ENCODE measurements at places on chromosomes 2 and 18.
A peak's percentile ranks its signal among the peaks of the same experiment; 100 is the strongest.

- no peak for DNase-seq
These were observed 31.3 kb downstream of the TMEM177 start for GRCh38 chr2:119710281-119710680.

DNA sequence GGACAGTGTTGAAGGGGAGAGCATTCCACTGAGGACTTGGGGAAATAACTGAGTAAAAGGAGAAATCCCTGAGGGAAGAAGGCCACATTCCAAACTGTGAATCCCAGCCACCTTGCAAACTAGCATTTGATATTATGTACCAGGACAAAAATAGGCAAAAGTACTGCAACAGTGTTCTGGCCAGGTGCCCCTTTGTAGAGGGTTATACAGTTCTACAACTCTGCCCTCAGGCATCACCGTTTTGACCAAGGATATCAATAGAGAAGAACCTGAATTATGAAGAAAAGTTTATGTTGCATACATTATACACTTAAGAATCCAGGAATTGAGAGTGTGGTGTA is 20.6 kb upstream of the CAVIN2 start:
- no peak for DNase-seq

DNA sequence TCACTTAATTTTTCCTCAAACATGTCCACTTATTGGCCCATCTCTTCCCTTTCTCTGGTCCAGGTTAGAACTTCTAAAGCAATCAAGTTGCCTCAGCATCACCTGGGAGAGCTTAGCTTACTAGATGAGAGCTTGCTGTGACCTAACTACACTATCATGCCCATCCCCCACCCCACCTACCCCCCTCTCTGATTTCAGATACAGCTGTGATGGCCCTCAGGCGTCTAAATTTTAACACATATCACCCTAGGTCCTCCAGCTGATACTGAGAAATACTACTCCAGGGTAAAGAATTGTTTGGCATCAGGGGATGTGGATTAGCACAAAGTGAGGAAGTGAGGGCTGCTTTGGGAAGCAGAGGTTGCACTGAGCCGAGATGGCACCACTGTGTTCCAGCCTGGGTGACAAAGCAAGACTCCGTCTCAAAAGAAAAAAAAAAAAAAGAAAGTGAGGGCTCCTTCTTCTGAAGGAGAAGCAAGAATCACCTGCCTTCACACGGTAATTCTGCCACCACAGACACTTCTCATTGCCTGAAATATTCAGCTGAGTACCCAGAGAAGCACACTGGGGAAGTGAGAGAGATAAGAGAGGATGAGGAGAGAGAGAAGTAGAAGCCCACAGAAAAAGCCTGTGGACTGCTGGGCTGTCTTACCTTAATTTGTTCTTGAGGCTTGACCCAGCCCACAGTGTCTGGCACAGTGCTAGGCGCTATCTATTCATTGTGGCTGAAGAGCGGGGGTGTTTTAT is 263.4 kb downstream of the ASXL3 start:
- no peak for DNase-seq

- no peak for DNase-seq
These were observed 15.2 kb upstream of the RAPH1 start for GRCh38 chr2:203550266-203550665.

GRCh38 chr2:55045780-55046179 is 4.5 kb downstream of the RTN4 start:
- no peak for DNase-seq

DNA sequence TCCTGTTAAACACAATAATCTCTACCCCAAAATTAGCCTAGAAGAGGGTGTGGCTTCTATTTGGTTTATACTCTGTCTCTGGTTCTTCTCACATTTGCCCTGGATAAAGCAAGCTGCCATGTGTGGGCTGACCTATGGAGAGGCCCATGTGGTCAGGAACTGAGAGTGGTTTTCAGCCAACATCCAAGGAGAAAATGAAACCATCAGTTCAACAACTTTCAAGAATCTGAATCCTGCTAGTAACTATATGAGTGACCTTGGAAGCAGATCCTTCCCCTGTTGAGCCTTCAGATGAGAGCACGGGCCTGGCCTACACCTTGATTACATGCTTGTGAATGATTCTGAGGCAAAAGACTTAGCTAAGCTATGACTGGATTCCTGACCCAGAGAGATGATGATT is 11.5 kb upstream of the TRIB2 start:
- DNase-seq: peak; percentile 18

GRCh38 chr2:85066006-85066740 is 67.0 kb upstream of the TCF7L1 start:
- no peak for DNase-seq

- DNase-seq: no peak
These were observed 50.3 kb downstream of the ITGB1BP1 start for GRCh38 chr2:9373047-9373446.

DNA sequence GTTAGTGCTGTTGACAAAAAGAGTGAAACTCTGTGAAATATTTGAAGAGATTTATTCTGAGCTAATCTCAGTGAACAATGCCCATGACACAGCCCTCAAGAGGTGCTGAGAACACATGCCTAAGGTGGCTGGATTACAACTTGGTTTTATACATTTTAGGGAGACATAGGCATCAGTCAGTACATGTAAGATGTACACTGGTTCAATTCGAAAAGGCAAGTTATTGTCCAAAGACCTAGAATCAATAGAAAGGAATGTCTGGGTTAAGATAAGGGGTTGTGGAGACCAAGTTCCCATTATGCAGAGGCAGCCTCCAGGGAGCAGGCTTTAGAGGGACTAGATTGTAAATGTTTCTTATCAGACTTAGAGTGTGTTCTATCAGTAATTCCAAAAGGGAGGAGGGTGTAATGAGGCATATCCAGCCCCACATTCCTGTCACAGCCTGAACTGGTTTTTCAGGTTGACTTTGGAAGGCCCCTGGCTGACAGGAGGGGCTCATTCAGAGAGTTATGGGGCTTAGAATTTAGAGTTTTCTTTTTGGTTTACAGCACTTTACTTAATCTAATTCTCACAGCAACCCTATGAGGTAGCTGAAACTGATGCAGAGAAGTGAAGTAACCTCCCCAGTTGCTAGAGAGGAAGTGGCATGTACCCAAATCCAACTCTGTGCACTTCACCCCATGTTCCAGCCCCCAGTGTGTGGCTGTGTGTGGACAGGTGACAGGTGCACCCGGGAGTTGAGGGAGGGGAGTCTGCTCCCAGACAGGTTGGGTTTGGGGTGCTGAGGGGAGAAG is 28.3 kb upstream of the ASAP2 start:
- DNase-seq: no peak

DNA sequence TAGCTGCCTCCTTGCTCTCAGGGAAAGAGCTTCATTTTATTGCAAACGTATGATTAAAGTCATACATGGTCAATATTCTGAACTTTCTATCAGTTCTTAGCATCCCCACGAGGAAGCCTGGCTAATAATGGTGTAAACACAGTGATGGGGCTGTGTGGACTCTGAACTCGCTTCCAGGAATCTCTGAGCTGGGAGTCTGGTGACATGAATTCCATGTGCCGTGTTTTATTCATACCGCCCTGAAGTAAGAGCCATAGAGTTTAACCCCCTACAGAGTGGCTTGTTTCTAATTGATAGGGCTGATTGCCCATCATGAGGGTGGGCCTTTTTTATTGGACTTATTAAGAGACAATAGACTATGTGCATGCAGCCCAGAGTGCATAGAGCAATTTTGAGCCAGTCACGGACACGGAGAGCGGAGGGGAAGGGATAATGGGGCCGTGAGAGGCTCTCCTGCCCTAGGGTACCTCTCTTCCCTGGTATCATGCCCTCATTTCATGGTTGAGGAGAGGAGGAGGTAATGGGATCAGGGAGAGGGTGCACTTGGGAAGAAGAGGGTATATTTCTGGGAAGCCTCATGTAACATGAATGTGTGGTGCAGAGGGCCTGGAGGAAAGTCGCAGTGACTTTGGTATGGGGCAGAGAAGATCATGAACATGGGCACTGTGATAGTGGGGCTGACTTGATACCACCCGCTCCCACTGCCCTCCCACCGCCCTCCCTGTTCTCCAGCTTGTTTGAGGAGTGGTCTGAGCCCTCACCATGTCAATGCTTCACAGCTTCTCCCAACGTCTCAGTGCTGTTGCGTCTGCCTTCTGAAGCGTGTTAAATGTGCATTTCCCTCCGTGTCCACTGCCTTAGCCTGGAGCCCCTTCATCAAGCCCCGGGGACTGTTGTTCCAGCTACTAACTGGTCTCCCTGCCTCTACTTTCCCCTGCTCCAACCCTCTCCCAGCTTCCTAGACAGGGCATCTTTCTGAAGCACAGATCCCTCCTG is 73.2 kb downstream of the IL1R2 start:
- DNase-seq: no peak

GRCh38 chr2:73072129-73072395 is 550 bp upstream of the SFXN5 start:
- no peak for DNase-seq

DNA sequence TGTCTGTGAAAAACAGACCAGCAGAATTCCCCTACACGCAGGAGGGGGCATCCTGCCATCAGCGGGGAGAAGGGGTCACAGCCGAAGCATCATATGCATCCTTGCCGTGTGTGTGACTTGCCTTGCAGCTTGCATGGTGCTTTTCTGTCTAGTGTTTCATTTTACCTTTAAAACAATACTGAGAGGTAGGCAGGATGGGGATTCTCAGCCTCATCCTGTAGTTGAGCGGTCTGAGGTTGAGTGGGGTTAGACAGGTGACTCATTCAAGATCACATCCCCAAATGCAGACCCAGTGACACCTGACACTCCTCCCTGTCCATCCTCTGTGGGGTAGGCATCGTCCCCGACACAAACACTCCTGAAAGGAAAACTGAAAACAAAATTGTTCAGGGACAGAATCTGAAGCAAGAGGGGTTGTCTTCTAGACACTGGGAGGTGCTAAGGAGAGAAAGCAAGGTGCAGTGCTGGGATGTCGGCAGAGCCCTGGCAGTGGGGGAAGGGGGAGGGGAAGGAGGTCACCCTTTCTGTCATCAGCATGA is 7.9 kb downstream of the ARL4C start:
- peak; percentile 66 for DNase-seq

All from activated CD4-positive, alpha-beta T cell treated with anti-CD3 and anti-CD28 coated beads for 48 hours (primary cell).